Pancreas (tissue), 10 donors: ENCODE measurements at places on chromosomes 12 and 14.

DNA sequence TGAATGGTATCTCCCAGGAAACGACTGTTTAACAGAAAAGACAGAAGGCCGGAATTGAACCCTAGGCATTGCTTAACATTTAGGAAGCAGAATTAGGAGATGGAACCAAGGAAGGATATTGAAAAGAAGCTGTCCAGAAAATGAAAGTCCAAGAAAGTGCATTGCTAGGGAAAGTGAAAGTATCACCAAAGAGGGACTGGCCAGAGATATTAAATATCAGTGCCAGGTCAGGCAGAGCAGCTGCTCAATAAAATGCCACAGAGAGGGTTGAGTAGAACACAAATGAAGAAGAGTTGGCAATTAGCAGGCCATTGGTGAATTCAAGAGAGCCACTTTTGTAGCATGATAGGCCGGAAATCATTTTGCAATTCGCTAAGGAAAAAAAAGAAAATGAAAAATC lies 101.6 kb downstream of the CFAP54 start:
- no peak for DNase-seq

- peak; percentile 75 for DNase-seq
Measured at GRCh38 chr12:46209914-46210872, 58.6 kb downstream of the SLC38A1 start.

DNA sequence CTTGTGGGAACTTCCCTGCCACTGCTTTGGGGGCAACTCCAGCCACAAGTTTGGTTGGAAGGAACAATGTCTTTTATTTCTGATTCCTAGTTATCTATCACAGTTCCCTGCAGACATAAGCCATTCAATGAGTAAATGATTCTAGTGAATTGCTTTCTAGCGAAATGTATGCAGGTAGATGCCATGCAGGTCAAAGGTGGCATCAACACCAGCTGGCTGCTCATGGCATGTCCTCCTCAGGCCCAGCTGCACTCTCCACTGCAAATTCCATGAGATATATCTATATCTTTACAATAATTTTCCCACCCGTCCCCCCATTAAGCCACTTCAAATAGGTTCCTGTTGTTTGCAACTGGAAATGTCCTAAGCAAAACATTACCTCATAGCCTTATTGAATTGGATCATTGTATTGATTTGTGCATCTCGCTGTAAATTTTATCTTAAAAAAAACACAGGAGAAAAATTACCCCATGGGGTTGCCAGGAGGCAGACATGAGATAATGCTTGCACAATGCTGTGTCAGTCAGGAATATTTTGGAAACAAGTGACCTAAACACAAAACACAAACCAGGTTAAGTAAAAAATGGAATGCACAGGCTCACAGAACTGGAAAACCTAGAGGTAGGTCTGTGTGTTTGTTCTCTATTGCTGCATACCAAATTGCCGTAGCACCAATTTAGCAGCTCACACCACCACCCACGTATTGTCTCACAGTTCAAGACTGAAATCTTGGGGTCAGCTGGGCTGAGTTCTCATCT lies 32.8 kb upstream of the TXNRD1 start:
- DNase-seq = no peak

- no peak for DNase-seq
Measured at GRCh38 chr14:73369428-73369827, 88.9 kb downstream of the NUMB start.
